Lung microvascular endothelial cell (primary cell): ENCODE measurements at places on chromosomes 16 and 17. TPM values are rescaled to one million over a fixed set of nuclear protein-coding genes. Genes with fewer than 3 reads are reported as not detected.
A peak's percentile ranks its signal among the peaks of the same experiment; 100 is the strongest.

GRCh38 chr16:31202414-31203375, at the start of gene PYCARD:
Gene PYCARD (minus strand): TSS chr16:31202760. CDS start chr16:31202690, 70 bp downstream.
- DNase-seq = peak; percentile 48

DNA sequence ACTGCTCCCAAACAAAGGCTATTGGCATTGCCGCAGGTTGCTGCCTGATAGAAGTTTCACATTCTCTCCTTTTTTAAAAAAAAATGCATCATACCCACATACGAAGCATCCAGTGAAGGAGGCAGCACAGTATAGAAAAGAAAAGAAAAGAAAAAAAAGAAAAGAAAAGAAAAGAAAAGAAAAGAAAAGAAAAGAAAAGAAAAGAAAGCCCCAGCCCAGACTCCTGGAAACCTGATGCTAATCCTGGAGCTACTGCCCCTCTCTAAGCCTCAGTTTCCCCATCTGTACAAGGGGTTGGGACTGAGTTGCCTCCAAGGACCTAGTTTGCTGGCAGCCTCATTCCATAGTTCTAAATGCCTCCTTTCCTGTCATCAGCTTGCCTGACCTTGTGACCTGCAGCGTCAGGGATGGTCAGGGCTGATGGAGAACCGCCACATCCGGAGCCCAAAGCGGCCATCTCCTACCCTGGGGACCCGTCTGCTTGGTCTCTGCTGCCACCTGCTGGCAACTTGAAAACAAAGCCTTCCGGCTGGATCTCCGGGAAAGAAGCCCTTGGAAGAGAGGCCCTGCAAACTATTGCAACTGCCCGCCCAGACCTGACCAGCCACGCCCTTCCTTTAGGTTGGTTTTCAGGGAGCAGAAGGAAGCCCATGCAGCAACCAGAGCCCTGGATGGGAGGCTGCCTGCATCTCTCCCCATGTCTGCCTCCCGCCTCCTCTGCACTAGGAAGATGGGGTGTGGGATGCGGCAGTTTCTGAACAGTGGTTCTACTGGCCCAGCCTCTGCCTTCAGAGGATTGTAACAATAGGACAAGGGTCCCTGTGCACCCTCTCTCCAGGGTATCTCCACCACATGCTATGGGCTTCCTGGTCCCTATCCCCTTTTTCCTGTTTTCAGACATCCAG, 13.0 kb downstream of the AIPL1 start:
- DNase-seq = peak; percentile 78

- DNase-seq = no peak
These were observed 79.8 kb upstream of the DYNLRB2 start for GRCh38 chr16:80460988-80461387.

CLEC3A gene
- total RNA-seq = not detected in 2 replicates

GRAP gene
- total RNA-seq = 201 and 267 TPM in 2 replicates

C16orf74 gene
- total RNA-seq = 2.2 and 9.8 TPM in 2 replicates

TBC1D28 gene
- not detected in 2 replicates for total RNA-seq

DUSP14 gene
- total RNA-seq = 17.9 and 18.8 TPM in 2 replicates
